ENCODE measurements at places on chromosomes 4 and X. TPM values are rescaled to one million over a fixed set of nuclear protein-coding genes. Genes with fewer than 3 reads are reported as not detected.

DGKK gene
- not detected for total RNA-seq

SHISA3 gene
- 5.0 TPM for total RNA-seq

DNA sequence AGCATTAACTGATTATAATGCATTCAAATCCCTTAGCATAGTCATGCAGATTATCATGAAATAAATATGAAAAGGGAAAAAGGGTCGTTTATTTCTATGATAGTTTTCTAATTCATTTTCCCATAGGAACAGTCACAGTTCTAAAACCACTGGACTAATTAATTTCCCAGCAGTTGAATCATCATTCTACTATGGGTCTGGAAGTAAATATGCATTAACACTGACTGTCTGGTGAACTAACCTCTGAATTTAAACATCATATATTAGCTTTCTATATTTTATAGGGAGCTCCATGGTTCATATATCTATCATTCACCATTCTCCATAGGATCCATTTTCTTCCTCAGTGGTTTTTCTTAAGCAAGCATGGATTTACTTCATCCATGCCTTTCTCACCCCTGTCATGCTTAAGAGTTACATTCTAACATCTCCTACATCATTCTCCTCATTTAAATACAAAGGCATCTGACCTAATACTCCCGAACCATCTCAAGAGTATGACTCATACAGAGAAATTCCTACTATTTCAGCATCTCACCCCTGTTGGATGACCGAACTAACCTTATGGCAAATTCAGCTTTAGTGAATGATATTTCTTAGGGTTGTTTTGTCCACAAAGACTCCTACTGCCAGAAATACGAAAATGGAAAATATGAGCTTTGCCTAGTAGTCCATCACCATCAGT lies 198.7 kb upstream of the ADAMTS3 start:
- no peak for DNase-seq

DNA sequence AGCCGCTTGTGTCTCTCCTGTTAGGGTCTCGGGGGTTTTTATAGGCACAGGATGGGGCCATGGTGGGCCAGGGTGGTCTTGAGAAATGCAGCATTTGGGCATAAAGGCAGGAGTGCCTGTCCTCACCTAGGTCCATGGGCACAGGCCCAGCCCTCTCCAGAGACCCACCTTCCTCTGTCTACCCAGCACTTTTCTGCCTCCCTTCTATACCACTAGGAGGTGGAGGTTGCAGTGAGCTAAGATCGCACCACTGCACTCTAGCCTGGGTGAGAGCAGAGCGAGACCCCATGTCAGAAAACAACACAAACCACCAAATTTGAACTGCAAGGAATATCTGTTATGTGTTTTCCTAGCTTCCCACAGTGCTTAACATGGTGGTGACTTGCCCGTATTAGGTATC lies 38.0 kb downstream of the MOB1B start:
- no peak overlapping the region for H3K27ac ChIP-seq
- no peak for DNase-seq
- no peaks in the 10 kb centered on the region for H3K4me1 ChIP-seq

GRCh38 chr4:163419074-163419473 lies 54.5 kb downstream of the TKTL2 start:
- H3K4me1 ChIP-seq: no peaks in the 10 kb centered on the region
- no peak overlapping the region for H3K4me3 ChIP-seq
- no peak overlapping the region for H3K27ac ChIP-seq
- H3K27me3 ChIP-seq: no peaks in the 10 kb centered on the region
- no peak for DNase-seq

GRCh38 chrX:44314259-44314734 lies 29.2 kb downstream of the EFHC2 start:
- peak overlapping the region; percentile 58 for H3K27ac ChIP-seq

- DNase-seq: no peak
- H3K4me3 ChIP-seq: peak overlapping the region; percentile 17
- H3K27me3 ChIP-seq: peaks cover 45% of the 10 kb centered on the region
- no peaks in the 10 kb centered on the region for H3K36me3 ChIP-seq
- peaks cover 16% of the 10 kb centered on the region for H3K4me1 ChIP-seq
Observed at GRCh38 chr4:54225598-54226403, 3.3 kb upstream of the PDGFRA start.

GRCh38 chrX:118143578-118143977 lies 27.0 kb upstream of the KLHL13 start:
- H3K36me3 ChIP-seq: no peaks in the 10 kb centered on the region
- H3K27ac ChIP-seq: no peak overlapping the region
- no peak for DNase-seq
- no peak overlapping the region for H3K4me3 ChIP-seq

DNA sequence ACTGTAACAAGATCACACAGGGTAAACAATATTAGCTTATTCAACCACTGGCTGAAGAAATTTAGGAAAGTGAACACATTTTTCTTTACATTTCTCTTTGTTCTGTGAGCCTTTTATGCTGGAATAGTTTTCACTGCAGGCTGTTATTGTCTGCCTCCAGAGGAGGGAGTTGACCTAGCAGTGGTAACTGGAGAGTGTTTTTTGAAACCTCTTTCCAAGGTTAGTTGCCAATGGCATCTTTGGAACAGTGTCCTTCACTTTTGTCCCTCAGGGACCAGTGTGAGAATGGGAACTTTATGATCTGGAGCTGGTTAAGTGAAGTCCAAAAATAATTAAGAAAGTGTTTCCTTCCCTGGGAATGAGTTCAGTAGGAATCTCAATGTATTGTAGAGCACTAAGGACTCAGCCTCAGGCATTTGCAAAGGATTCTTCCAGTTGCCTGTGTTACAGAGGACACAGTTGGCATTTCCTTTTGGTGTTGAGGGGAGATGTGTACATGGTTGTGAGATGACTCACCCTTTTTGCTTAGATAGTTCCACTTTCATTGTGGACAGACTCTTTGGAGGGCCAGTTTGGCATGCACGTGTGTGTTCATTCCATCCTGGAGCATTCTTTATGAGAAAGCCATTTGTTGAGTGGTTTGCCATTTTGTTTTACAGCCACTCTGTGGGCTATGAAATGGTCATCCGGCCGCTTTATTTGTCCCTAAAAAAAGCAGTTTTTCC lies 61.3 kb downstream of the AR start:
- no peak overlapping the region for H3K27ac ChIP-seq
- no peaks in the 10 kb centered on the region for H3K36me3 ChIP-seq
- no peak overlapping the region for H3K4me3 ChIP-seq
- DNase-seq: no peak
- no peaks in the 10 kb centered on the region for H3K27me3 ChIP-seq
- H3K4me1 ChIP-seq: no peaks in the 10 kb centered on the region
